ENCODE measurements at places on chromosomes 1 and 21.

- DNase-seq = peak; percentile 66
Observed at GRCh38 chr1:246782120-246782900, 58.1 kb downstream of the SCCPDH start.

DNA sequence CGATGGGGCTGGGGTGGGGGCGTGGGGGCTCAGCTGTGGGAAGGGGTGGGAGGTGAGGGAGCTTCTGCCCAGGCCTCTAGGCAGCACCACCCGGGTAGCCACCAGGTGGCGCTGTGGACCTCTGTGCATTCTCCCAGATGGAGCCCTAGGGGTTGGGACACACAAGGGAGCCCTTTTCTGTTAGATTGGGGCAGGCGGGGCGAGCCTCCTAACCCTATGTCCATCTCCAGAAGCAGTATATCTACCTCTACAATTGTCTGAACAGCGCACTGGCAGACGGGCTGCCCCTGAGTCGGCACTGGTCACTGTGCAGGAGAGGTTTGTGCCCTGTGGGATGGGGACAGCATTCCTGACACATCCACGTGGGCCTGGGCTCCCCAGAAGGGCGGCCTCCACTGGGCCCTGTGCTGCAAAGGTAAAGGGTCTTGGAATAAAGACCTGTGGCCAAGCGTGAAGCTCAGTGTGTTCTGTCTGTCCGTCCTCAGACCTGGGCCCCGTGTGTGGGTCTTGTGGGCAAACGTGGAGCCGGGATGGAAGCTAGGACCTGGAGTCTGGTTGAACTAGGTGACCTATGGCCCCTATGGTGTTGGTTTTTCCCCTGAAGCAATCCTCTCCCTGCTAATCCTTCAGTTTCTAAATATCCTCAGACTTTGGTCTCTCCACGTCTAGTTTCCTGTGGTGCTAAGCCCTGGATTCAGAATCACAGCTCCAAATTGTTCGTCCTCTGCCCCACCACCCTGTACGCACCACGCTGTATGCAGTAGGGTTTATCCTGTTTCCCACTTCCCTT lies 4.4 kb upstream of the LGR6 start:
- peak; percentile 21 for DNase-seq

DNA sequence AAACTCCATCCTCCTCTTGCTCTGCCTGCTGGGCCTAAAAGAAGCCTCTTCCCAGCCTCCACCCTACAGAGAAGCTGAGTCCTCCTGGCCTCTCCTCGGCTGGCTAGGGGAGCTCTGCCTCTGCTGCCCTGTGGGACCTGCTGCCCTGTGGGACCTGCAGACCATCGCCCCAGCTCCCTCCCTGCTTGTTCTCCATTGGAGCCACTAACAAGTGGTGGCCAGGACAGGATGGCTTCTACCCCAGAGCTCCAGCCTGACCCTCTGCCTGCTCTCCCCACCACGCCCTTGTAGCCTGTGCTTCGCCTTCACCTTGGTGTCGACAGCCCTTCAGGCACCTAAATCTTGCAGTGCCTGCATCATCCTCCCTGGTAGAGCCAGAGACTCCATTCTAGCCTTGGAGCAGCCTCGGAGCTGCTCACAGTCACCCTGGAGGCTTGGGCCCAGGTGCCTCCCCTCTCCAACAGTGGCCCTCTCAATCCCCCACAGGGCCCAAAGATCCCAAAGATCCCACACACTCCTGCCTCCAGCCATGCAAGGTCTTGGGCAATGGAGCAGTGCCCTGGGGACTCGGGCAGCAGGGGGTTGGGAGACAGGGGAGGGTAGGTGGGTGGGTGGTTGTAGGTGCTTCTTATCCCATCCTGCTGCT lies 3.0 kb downstream of the EPS8L3 start:
- DNase-seq = no peak

DNA sequence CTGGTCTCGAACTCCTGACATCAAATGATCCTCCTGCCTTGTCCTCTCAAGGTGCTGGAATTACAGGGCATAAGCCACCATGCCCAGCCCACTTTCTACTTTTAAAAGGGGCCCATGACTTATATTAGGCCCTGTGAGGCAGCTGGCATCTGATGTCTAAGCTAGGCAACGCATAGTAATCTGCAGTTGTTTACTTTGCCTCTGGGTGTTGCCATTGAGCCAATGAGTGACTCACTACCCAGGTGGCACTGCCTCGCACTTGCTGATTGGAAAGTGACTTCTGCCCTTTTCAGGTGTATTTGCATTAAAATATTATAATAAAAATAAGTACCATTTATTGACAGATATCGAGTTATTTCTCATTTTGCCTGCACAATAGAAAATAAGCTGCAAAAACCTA lies 84.9 kb downstream of the KIF14 start:
- DNase-seq = peak; percentile 68

DNA sequence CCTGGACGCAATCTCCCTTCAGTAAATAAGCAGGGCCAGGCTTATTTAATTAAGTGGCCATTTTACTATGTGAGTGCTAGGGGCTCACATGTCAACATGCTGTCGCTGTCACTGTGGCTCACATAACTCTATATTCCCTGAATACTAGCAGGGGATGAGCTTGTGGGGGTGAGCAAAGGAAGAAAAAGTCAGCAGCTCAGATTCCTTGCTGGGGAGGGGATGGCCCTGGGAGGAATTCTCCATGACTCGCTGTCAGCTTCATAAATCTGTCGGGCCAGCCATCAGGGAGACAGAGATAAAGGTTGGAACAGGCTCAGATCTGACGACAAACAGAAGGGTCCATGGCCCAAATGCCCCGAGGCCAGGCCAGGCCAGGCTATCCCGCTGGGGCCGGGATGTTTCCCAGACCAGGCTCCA lies 26.0 kb upstream of the PLEKHG5 start:
- DNase-seq = no peak

DNA sequence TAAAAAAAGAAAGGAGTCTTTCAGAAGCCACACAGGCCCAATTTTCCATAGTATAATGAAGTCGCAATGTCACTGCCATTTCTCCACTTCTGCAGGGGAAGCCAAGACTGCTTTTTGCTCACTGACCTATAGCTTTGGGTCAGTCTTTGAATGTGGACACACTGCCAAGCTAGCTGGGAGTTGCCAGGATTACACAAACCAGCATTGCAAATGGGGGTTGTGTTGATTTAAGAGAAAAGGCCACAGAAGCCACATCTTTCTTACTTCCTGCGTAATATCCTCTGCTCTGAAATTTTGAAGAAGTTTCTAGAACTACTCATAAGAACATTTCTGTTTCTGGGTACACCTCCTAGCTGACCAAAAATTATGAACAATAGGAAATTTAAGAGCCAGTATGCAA lies 45.8 kb upstream of the SAMSN1 start:
- peak; percentile 79 for DNase-seq

GRCh38 chr1:36238433-36238832 lies 14.2 kb downstream of the THRAP3 start:
- DNase-seq = no peak

GRCh38 chr1:92964316-92964715 lies 3.1 kb upstream of the DIPK1A start:
- DNase-seq = no peak

- no peak for DNase-seq
Observed at GRCh38 chr1:213947200-213947801, 40.5 kb upstream of the PROX1 start.

- DNase-seq = peak; percentile 58
Observed at GRCh38 chr1:25858906-25859789, at the start of gene AUNIP. Gene AUNIP, minus strand, starts transcription at chr1:25859457. Its CDS starts 100 bp downstream, at chr1:25859357.

DNA sequence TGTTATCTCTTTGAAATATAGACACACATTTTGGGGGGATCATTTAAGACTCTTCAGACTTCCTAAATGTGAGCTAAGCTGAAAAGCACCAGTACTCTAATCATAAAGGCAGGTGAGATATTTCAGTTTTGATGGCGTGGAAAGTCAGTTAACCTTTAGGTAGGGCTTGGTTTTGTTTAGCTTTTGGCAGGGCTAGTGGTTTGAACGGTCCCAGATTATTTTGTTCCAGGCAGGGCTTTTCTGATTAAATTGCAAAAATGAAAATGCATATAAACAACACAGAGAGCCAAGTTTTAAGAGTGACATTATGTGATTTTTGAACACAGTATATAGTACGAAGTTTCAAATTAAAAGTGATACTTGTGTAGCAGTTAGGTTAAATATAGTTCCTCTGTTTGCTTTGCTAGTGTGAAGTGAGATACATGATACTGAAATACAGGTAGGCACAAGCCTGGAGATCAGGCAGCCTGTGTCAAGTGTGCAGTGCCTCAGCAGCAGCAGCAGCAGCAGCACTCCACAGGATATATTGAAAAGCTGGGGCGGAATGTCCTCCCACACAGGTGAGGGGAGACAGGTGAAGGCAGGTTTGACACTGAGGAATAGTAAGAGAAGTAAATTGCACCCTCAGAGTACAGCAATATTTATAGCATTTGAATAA lies 47.4 kb downstream of the CAMTA1 start:
- no peak for DNase-seq

- DNase-seq = no peak
Observed at GRCh38 chr1:161185732-161186311, 8.5 kb upstream of the B4GALT3 start.

DNA sequence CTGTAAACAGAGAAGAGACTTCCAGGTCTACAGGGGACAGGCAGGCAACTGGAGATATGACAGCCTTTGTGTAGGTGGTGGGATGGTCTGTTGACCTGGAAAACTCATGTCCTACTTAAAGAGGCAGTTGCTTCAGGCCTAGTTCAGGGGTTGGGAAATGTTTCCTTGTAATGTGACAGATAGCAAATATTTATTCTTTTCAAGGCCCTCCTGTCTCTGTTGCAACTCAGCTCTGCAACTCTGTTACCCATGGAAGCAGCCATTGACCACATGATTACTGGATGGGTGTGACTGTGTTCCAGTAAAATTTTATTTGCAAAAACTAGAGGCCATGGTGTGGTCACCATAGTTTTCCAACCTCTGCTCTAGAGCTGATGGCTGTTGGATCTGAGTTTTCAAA lies 341.9 kb downstream of the PTBP2 start:
- no peak for DNase-seq

DNA sequence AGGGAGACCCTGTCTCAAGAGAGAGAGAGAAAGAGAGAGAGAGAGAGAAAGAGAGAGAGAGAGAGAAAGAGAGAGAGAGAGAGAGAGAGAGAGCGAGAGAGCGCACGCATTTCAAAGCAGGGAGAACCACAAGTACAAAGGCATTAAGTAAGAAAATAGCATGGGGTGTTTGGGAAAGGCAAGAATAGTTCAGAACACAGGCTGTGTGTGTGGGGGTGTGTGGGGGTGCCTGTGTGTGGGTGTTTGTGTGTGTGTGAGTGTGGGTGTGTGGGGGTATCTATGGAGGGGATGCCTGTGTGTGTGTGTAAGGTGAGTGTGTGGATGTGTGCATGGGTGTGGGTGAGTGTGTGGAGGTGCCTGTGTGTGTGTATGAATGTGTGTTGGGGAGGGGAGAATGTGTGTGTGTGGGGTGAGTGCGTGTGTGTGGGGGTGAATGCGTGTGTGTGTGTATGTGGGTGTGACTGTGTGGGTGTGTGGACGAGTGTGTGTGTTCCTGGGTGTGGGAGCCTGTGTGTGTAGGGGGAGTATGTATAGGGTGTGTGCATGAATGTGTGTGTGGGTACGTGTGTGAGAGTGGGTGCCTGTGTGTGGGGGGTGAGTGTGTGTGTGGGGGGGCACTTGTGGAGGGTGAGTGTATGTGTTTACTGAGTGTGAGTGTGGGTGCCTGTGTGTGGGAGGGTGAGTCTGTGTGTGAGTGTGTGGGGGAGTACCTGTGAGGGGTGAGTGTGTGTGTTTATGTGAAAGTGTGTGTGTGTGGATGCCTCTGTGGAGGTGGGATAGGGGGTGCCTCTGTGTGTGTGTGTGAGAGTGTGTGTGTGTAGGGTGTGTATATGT lies 19.1 kb upstream of the HDAC1 start:
- no peak for DNase-seq

GRCh38 chr1:110540891-110541685 lies 22.1 kb upstream of the KCNA10 start:
- DNase-seq = no peak

DNA sequence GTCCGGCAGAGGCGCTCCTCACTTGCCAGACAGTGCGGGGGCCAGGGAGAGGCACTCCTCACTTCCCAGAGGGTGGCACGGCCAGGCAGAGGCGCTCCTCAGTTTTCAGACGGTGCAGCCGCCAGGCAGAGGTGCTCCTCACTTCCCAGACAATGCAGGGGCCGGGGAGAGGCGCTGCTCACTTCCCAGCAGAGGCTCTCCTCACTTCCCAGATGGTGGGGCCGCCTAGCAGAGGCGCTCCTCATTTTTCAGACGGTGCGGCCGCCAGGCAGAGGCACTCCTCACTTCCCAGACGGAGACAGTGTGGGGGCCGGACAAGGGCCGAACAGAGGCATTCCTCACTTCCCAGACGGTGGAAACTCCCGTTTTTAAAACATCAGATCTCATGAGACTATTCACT lies 238.4 kb upstream of the CACYBP start:
- no peak for DNase-seq

GRCh38 chr1:61570191-61570590 lies 154.8 kb downstream of the TM2D1 start:
- no peak for DNase-seq

DNA sequence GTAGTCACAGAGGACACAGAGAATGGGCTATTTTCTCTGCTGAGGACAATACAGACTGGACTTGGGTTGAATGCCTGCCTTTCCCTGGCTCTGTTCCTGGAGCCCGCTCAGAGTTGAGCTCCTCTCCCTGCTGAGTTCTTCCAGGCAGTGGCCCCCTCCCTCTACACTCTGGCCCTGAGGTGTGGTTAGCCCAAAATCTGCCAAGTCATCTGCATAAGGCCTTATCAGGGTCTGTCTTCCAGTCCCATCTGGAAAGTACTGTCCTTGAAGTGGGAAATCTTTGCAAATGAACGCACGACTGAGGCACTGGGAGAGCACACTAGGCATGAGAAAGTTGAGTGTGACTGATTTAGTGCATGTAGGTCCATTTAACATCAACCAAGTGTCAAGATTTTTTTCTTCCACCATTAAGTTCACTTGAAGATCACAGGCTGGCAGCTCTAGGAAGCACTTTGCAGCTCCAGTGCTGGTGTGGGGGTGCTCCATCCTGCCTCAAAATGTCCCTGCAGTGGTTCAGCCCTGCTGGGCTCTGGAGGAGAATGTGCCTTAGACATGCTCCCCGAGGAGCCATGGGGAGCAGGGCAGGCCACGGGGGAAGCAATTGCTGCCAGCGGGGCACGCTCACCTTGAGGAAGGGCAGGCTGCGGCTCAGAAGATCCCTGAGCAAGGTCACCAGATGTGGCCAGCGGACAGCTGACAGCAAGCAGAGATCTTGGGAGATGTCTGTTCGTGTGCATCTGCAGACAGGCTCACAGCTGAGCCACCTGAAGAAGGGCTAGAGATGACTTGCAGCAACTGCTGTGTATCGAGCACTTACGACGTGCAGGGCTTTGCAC lies 41.5 kb downstream of the IER5 start:
- no peak for DNase-seq

- DNase-seq = peak; percentile 52
Observed at GRCh38 chr1:183734543-183735036, 70.3 kb upstream of the RGL1 start.

- DNase-seq = peak; percentile 58
Observed at GRCh38 chr1:219442611-219443061, 170.3 kb downstream of the ZC3H11B start.

GRCh38 chr21:46570119-46570518 lies 34.8 kb downstream of the S100B start:
- no peak for DNase-seq

GRCh38 chr1:25795211-25795610 lies 4.8 kb upstream of the SELENON start:
- no peak for DNase-seq

- peak; percentile 82 for DNase-seq
Observed at GRCh38 chr1:176791906-176792305, 328.9 kb downstream of the PAPPA2 start.

- no peak for DNase-seq
Observed at GRCh38 chr1:11107599-11107998, 7.9 kb upstream of the EXOSC10 start.

GRCh38 chr1:33649759-33650158 lies 177.3 kb downstream of the ZSCAN20 start:
- no peak for DNase-seq

GRCh38 chr1:181992072-181992471 lies 69.4 kb downstream of the ZNF648 start:
- no peak for DNase-seq

Measured in renal cortical epithelial cell (primary cell).